HAP-1 (cell line): ENCODE measurements at places on chromosomes 1 and 21.

DNA sequence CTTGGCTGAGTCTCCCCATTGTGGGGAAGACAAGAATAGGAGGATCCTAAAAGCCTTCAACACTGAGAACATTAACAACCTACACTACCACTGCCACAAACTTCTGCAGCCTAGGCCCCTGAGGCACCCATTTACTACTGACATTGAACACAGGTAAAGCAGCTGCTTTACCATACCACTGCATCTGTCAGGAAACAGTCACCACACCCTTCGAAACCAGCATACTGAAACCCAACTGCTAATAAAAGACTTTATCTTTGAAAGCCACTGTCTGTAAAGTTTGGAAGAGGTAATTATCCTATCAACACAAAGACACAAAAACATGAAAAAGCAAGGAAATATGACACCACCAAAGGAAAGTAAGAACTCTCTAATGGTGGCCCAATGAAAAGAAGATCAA is 7.4 kb downstream of the IFNAR1 start:
- DNase-seq, result no peak

- no peak for DNase-seq
Measured at GRCh38 chr1:91733108-91733710, 152.7 kb downstream of the TGFBR3 start.

DNA sequence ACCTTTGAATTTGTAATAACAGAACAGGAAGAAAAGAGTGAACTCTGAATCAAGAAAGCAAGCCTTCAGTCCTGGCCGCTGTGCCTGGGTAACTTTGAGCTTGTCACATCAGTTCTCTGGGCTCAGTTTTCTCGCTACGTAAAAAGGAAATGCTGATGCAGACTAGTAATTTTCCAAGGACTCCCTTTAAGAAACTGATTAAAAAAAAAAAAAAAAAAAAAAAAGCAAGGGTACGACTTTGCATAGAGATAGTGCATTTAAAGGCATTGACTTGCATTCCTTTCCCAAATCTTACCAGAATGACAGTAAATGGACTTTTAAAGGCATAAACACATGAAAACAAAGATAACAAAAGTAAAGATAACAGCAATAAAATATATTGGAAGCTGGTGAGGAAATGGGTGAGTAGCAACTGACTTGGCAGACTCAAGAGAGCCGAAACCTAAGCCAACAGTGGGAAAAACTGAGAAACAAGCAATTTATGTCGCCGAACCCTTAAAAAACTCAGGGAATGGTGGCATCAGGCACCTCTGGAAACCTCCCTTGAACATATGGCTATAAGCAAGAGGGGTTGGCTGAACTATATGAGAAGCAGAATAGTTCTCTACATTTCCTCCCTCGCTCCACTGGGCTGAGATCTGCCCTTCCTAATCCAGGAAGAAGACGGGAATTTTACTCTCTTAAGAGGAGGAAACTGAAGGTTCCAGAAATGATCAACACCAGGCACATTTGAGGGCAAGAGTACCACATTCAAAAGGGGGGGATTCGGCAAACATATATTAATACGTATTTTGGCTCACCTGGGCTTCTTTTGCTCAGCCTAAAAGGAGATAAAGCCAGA is 189.2 kb downstream of the CDC7 start:
- DNase-seq, result no peak

GRCh38 chr1:29324771-29325351 is 88.5 kb downstream of the PTPRU start:
- peak; percentile 70 for DNase-seq

GRCh38 chr1:6460301-6461050 is 5.5 kb downstream of the TNFRSF25 start:
- DNase-seq, result no peak

- DNase-seq, result no peak
Measured at GRCh38 chr1:63772876-63773275, 941 bp upstream of the ROR1 start.

DNA sequence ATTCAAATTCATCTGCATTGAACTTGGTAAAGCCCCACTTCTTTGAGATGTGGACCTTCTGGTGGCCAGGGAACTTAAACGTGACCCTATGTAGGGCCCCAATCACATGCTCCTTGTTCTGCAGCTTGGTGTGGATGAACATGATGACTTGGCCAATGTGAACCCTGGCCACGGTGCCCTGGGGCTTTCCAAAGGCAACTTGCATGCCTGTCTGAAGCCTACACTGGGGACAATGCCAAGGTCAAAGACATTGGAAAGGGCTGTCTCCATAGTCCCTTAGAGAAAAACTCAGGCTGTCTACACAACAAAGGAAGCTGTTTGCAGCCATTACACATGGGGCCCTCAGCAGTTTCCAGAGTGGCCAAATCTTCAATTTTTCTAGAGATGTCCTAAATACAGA is 8.9 kb upstream of the VPS13D start:
- DNase-seq, result no peak

GRCh38 chr1:18560692-18561091 is 70.0 kb upstream of the PAX7 start:
- no peak for DNase-seq

DNA sequence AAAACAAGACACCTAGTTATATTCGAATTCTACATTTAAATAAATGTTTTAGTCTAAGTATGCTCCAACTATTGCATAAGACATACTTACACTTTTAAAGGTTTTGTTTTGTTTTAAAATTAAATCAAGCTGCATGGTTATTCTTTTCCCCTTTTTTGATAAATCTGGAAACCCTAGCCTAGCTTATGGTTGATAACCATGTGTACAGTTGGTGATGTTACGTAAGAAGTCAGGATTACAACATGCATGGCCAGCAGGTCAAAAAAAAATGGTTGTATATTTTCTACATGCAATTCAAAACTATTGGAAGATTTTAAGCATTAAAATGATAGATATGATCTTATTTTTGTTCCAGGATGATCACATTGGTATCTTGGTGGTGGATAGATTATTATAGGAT is 1600.6 kb downstream of the PLA2G4A start:
- DNase-seq, result no peak

GRCh38 chr1:174051956-174052355 is 29.8 kb upstream of the RC3H1 start:
- DNase-seq, result no peak

DNA sequence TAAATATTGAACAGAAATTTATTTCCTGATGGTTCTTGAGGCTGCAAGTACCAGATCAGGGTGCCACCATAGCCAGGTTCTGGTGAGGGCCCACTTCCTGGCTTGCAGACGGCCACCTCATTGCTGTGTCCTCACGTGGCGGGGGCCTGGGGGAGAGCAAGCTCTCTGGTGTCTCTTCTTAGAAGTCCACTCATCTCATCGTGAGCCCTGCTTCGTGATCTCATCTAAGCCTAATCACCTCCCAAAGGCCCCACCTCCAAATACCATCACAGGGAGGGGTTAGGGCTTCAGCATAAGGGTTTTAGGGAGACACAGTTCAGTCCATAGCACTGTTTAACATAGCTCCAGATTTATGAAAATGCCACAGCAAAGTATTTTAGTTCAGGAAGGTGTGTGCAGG is 119.7 kb downstream of the PRDM2 start:
- no peak for DNase-seq

DNA sequence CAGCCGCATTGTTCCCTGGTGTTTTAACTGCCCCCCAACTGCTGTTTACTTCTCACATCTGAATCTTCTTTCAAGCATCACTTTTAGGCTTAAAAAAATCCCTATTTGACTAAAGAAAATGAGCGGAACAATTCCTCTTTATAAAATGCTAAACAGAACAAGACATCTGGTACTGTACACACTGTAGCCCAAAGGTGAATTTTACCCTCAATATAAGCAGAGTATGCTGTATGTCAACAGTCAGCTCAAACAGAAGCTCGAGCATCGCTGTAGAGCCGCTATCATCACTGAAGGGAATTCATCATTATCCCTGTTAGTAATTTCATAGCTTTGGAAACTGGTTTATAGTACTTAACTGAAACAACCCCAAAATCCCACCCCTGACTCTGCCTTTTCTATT is 85.3 kb downstream of the LRRC8D start:
- no peak for DNase-seq

- DNase-seq, result no peak
Measured at GRCh38 chr1:177383715-177384114, 213.0 kb downstream of the BRINP2 start.

DNA sequence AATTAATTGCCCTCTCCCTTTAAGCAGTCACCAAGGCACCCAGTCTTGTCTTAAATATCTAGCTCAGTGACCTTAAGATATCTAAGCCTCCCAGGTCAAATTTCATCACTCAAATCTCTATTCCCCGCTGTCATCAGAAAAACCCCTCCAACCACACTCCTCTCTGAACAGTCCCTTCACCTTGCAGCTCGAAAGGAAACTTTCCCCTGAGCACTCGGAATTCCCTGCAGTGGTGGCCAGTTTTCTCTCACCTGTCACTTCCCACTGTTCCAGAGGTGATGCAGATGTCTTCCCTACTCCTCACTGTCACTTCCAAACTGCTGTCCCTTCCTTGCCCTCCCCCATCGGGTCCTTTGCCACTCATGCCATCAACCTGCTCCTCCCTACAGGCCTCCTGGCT is 15.3 kb upstream of the SSX2IP start:
- no peak for DNase-seq

DNA sequence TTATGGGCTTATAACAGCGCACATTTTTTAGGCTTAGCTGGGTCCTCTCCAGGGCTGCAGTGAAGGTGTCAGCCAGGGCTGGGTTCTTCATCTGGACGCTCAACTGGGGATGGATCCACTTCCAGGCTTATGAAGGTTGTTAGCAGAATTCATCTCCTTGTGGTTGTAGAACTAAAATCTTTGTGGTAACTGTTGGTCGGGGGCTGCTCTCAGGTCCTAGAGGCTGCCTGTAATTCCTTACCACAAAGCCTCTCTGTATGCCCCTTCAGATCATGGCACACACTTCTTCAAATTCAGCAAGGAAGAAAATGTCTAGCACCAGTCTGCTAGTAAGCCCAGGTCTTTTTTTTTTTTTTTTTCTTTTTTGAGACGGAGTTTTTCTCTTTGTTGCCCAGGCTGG is 40.9 kb upstream of the EPS8L3 start:
- no peak for DNase-seq

- no peak for DNase-seq
Measured at GRCh38 chr1:168127503-168127902, 9.2 kb downstream of the GPR161 start.

GRCh38 chr1:240190881-240191401 is 99.3 kb downstream of the FMN2 start:
- DNase-seq, result peak; percentile 59

DNA sequence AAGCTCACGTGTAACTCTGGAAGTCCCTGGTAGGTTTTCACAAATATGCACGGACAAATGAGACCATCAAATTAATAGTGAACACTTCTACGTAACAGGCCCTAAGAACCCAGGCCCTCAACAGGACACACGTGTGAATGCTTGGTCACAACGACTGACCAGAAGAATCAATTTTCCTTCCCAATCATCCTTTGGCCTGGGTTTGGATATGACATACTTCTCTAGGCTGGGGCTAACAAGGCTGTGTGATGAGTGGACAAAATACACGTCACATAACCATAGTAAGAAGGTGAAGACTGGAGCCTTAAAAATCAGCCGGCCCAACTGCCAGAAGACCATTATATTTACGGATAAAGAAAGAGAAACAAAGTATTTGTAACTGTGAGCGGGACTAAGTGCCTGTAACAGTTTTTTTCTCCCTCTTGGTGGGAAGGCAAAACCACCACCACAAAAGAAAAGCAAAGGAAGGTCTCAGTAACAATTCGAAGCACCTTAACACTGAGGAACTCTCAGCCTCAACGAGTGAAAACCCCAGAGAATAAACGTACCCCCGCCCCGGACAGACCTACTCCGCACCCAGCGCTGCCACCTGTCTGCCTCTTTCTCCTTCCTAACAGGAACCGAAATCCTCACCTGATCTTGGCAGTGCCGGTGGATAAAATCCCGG is 450 bp downstream of the SDE2 start:
- DNase-seq, result no peak

- DNase-seq, result peak; percentile 68
Measured at GRCh38 chr21:16550917-16551741, 821.3 kb downstream of the USP25 start.

DNA sequence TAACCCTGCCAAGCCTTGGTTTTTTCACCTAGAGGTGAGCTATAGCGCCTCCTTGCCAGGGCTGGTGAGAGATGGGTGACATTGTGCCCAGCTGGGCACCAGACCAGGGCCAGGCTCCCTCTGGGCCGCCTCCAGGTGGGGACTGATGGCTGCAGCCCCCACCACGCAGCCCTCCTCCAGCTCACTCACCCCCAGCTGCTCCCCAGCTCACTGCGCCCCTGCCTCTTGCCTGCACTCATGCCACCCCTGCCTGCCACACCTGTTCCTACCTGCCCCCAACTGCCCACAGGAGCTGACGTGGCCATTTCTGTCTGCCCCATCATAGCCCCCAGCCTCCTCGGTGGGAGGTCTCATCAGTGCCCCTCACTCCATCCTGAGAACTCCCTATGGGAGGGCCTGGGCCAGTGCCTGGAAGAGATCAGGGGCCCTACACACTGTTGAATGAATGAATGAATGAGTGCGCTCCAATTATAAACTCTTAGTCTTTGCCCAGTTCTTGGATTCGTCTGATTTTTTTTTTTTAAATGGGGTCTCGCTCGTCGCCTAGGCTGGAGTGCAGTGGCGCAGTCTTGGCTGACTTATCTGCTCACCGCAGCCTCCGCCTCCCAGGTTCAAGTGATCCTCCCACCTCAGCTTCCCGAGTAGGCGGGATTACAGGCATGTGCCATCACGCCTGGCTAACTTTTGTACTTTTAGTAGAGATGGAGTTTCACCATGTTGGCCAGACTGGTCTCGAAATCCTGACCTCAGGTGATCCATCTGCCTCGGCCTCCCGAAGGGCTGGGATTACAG is 26.4 kb upstream of the VPS13D start:
- DNase-seq, result no peak

DNA sequence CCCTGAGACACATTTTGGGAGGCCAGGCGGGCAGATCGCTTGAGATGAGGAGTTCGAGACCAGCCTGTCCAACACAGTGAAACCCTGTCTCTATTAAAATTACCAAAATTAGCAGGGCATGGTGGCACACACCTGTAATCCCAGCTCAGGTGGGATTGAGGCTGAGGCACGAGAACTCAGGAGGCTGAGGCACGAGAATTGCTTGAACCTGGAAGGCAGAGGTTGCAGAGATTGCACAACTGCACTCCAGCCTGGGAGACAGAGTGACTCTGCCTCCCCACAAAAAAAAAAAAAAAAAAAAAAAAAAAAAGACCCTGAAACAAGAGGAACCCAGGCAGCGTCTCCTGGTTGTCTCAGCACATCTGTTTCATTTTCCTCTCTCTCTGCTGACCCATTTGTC is 24.2 kb downstream of the PGM1 start:
- DNase-seq, result no peak

DNA sequence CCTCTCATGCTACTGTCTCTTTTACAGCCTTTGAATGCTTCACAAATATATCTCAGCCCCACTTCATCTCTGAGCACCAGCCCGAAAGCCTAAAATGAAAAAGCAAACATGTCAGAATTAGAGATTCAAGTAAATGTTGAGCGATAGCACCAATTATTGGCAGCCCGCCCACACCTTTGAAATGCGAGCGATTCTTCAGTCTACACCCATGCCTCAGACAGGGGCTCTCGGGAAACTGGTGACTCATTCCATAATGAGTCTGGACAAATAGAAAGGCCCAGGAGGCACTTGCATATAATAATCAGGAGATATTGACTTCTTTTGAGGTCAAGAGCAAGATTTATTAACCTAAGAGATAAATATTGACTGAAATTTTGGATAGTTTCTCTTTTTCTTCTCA is 487.3 kb upstream of the PTBP2 start:
- peak; percentile 74 for DNase-seq
